ENCODE measurements at places on chromosomes 16 and 17.

DNA sequence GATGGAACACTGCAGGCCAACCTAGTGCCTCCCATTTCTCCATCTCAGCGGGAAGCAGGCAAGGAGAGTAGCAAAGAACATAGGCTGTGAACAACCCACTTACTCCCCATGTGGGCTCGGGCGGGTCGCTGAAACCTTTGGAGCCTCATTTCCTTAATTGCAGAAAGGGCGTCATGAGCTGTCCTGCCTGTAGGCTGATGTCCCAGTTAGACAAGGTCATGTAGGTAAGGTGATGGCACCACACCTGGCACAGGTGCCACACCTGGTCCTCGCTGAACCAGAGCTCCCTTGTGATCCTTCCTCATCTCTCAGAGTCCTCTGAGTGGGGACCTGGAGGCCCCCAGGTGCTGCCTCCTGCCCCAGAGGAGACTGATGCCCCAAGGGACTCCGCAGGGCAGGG, 22.9 kb downstream of the ABCC3 start:
- peaks cover 11% of the 10 kb centered on the region for H3K4me1 ChIP-seq
- peaks cover 6% of the 10 kb centered on the region for H3K27me3 ChIP-seq
- H3K36me3 ChIP-seq: no peaks in the 10 kb centered on the region
- H3K4me3 ChIP-seq: no peak overlapping the region
- DNase-seq: no peak

DNA sequence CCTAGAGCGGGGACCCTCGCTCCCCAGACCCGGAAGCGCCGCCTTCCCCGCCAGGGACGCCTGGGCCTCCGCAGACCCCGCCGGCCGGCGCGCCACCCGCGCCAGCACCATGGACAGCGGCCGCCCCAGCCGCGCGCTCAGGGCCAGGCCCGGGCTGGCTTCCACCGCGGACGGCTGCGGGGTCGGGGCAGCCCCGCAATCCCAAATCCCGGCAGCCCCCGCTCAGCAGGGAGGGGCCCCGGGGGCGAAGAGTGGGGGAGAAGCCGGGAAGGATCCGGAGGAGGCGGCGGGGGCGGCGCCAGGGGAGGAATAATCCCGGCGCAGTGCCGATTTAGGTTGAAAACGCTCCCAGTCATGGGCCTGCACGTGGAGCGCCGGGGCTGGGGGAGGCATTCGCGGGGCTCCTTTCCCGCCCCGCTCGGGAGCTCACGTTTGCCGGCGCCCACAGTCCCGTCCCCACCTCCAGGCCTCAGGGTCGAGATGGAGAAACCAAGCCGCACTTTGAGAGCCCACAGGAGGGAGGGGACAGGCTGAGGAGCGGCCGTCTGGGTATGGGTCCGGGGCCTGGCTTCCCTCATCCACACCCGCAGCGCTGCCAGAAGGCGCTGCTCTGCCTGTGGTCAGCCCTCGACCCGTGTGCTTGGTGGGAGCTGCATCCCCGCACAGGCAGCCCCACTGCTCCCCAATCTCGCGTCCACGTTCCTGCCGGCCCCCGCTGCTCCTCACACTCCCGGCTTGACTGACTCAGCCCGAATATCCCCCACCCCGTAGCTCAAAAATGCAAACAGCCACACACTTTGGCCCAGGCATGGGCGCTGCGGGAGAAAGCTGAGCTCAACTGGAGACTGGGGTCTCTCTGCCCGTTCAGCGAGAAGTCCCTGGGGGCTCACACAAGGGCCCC, 4.7 kb downstream of the FBXL16 start:
- H3K4me3 ChIP-seq: no peak overlapping the region
- no peaks in the 10 kb centered on the region for H3K36me3 ChIP-seq
- H3K27me3 ChIP-seq: peaks cover 9% of the 10 kb centered on the region
- H3K27ac ChIP-seq: no peak overlapping the region
- DNase-seq: no peak
- H3K4me1 ChIP-seq: no peaks in the 10 kb centered on the region

DNA sequence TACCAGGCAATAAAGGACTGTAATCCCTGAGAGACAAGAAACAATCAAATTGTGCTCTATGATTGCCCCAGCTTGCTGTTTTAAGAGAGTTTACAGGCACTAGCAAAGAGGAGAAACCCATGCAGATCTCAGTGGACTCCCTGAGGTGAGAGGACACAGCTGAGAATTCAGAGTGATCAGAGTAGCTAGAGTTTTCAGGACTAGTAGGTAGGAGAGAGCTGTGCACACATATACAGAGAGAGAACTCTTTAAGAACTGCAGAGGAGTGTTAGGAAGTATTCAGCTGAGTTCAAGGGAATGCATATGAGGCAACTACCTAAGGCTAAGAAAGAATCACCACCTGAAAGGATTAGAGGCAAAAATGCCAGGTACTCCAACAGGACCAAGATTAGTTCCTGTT, 904.8 kb downstream of the CDH8 start:
- no peak for DNase-seq
- H3K27ac ChIP-seq: no peak overlapping the region
- H3K4me3 ChIP-seq: no peak overlapping the region
- H3K27me3 ChIP-seq: no peaks in the 10 kb centered on the region
- H3K36me3 ChIP-seq: peaks cover 9% of the 10 kb centered on the region
- H3K4me1 ChIP-seq: no peaks in the 10 kb centered on the region

DNA sequence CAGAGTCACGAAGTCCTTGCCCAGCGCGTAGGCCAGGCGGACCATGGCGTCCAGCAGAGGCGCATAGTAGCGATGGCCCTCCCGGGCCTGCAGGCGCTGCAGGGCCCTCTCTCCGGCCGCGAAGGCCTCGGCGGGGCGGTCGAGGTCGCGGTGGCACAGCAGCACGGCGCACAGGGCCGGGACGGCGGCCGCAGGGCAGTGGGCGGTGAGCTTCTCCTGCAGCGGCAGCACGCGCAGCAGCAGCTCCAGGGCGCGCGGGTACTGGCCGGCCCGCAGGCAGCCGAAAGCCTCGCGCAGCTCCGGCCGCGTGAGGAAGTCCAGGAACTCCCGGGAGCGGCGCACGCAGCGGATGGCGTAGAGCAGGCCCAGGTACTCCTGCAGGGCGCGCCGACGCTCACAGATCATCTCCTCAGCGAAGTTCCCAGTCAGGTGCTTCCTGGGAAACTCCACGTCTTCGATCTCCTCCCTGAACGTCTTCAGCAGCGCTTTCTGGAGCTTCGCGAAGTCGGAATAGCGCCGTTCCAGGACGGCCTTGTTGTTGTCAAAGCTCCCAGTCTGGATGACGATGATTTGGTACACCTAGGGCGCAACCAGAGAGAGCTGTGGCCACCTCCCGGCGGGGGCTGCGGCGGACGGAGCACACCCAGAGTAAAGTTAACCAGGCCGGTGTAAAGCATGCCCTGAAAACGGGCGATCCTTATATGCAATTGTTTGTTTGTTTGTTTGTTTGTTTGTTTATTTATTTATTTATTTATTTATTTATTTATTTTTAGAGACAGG, 7.4 kb downstream of the SNX20 start:
- peaks cover 13% of the 10 kb centered on the region for H3K4me1 ChIP-seq
- DNase-seq: no peak
- H3K36me3 ChIP-seq: peaks cover 27% of the 10 kb centered on the region
- H3K27ac ChIP-seq: no peak overlapping the region
- H3K4me3 ChIP-seq: no peak overlapping the region

- peaks cover 2% of the 10 kb centered on the region for H3K36me3 ChIP-seq
- H3K4me1 ChIP-seq: peaks cover 10% of the 10 kb centered on the region
- H3K4me3 ChIP-seq: no peak overlapping the region
- no peak overlapping the region for H3K27ac ChIP-seq
- H3K27me3 ChIP-seq: peaks cover 25% of the 10 kb centered on the region
These were observed 2.5 kb downstream of the TMEM92 start for GRCh38 chr17:50276588-50277356.

- no peaks in the 10 kb centered on the region for H3K36me3 ChIP-seq
- H3K27ac ChIP-seq: no peak overlapping the region
- DNase-seq: peak; percentile 26
- H3K4me1 ChIP-seq: peaks cover 19% of the 10 kb centered on the region
- no peak overlapping the region for H3K4me3 ChIP-seq
These were observed 11.5 kb downstream of the ZNF319 start for GRCh38 chr16:57988929-57989328.

GRCh38 chr17:38416840-38417209, 11.4 kb upstream of the ARHGAP23 start:
- H3K27ac ChIP-seq: no peak overlapping the region
- DNase-seq: no peak
- peaks cover 9% of the 10 kb centered on the region for H3K27me3 ChIP-seq
- H3K36me3 ChIP-seq: no peaks in the 10 kb centered on the region
- H3K4me3 ChIP-seq: no peak overlapping the region
- peaks cover 3% of the 10 kb centered on the region for H3K4me1 ChIP-seq

- no peak overlapping the region for H3K27ac ChIP-seq
- no peaks in the 10 kb centered on the region for H3K36me3 ChIP-seq
- no peak for DNase-seq
- H3K4me3 ChIP-seq: no peak overlapping the region
These were observed 89.7 kb downstream of the MGAT5B start for GRCh38 chr17:76957678-76958464.

- peaks cover 35% of the 10 kb centered on the region for H3K4me1 ChIP-seq
- peaks cover 26% of the 10 kb centered on the region for H3K36me3 ChIP-seq
- no peak overlapping the region for H3K27ac ChIP-seq
- H3K27me3 ChIP-seq: no peaks in the 10 kb centered on the region
- peak overlapping the region; percentile 28 for H3K4me3 ChIP-seq
These were observed 310.3 kb downstream of the CDH13 start for GRCh38 chr16:82936941-82937551.

GRCh38 chr16:50695017-50696000, 1.9 kb downstream of the NOD2 start:
- peak overlapping the region; percentile 89 for H3K27ac ChIP-seq
- peaks cover 14% of the 10 kb centered on the region for H3K36me3 ChIP-seq
- H3K4me1 ChIP-seq: peaks cover 70% of the 10 kb centered on the region
- H3K27me3 ChIP-seq: peaks cover 8% of the 10 kb centered on the region
- peak overlapping the region; percentile 84 for H3K4me3 ChIP-seq
- DNase-seq: no peak

DNA sequence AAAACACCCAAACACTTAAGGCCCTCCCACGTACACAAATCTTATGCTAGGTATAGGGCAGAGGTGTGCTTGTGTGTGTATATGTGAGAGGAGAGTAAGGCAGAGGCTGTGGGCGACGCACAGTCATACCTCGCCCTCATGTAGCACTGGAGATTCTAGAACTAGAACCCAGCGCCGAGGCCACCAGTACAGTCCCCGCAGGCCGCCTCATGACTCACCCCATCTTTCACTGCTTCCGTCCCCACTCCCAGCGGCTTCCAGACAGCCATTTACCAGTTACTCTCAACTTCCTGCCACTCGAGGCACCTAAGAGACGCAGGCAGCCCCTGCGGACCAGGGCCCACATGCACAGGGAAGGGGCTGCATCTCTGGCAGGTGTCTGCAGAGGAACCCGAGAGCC, 23.2 kb upstream of the CYTH1 start:
- DNase-seq: no peak
- peaks cover 27% of the 10 kb centered on the region for H3K36me3 ChIP-seq
- H3K4me3 ChIP-seq: peak overlapping the region; percentile 58
- H3K27me3 ChIP-seq: no peaks in the 10 kb centered on the region

GRCh38 chr17:10276436-10276835, 78.0 kb upstream of the GAS7 start:
- peaks cover 8% of the 10 kb centered on the region for H3K4me1 ChIP-seq
- H3K27me3 ChIP-seq: peaks cover 34% of the 10 kb centered on the region
- DNase-seq: no peak
- no peak overlapping the region for H3K4me3 ChIP-seq

GRCh38 chr17:63095879-63096278, 129.8 kb downstream of the TANC2 start:
- DNase-seq: no peak
- no peaks in the 10 kb centered on the region for H3K27me3 ChIP-seq
- no peaks in the 10 kb centered on the region for H3K4me1 ChIP-seq

DNA sequence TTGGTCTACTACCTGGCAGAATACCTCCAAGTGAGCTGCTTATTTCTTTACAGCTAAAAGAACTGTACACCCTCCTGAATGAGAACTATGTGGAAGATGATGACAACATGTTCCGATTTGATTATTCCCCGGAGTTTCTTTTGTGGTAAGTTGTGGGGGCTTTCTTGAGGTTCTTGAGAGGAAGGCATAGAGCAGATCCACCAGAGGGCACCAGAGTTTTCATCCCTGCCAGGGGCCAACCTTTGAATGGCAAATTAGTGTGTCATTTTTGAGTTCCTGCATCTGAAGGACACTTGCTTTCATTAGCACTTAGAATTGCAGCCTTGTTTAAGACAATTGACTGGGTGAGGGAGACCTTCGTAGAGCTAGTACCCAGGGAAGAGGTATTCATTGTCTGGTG, 35.0 kb downstream of the NMT1 start:
- H3K4me3 ChIP-seq: no peak overlapping the region
- H3K27ac ChIP-seq: no peak overlapping the region
- no peaks in the 10 kb centered on the region for H3K27me3 ChIP-seq
- H3K4me1 ChIP-seq: peaks cover 10% of the 10 kb centered on the region

GRCh38 chr16:87966685-87967185, 15.5 kb downstream of the BANP start:
- H3K27ac ChIP-seq: peak overlapping the region; percentile 89
- peaks cover 53% of the 10 kb centered on the region for H3K4me1 ChIP-seq
- H3K36me3 ChIP-seq: peaks cover 11% of the 10 kb centered on the region
- no peak for DNase-seq
- H3K27me3 ChIP-seq: no peaks in the 10 kb centered on the region

- no peaks in the 10 kb centered on the region for H3K36me3 ChIP-seq
- no peak for DNase-seq
- peaks cover 31% of the 10 kb centered on the region for H3K4me1 ChIP-seq
- no peak overlapping the region for H3K4me3 ChIP-seq
- no peak overlapping the region for H3K27ac ChIP-seq
These were observed 96.3 kb upstream of the RCVRN start for GRCh38 chr17:10001306-10001873.

DNA sequence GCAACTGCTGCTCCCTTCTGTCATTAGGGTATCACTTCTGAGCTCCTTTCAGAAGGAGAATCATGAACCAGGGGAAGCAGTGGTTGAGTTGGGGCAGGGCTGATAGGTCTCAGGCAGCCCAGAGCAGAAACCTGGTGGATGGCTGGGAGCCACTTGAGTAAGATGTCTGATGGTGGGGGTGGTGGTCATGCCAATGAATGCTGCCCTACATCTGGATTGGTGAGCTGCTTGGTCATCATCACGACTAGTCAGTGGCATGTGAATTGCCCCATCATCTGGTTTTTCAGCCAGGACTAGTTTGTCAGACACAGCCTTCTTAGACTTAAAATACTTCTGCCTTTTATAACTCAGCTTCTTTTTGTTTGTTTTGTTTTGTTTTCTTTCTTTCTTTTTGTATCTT, 2.6 kb downstream of the GID4 start:
- no peaks in the 10 kb centered on the region for H3K27me3 ChIP-seq
- H3K4me1 ChIP-seq: peaks cover 48% of the 10 kb centered on the region
- peaks cover 4% of the 10 kb centered on the region for H3K36me3 ChIP-seq
- H3K27ac ChIP-seq: peak overlapping the region; percentile 84

GRCh38 chr16:84813141-84813934, 6.4 kb upstream of the CRISPLD2 start:
- no peaks in the 10 kb centered on the region for H3K36me3 ChIP-seq

DNA sequence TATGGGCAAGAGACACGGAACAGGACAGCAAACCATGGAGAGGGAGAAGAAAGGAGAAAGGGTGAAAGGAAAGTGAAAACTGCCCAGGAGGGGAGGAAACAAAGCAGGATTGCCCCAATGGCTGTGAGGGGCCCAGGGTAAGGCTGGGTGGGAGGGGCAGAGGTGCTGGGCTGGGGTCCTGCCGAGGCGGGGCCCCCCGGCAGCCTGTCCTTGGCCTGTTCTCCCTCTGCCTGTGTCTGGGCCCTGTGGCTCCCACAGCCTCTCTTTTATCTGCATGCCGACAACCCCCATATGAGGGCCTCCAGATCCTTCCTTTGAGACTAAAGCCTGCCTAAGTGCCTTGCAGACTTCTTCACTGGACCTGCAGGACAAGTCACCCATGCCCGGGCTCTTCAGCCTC, 15.5 kb downstream of the ZNHIT3 start:
- H3K4me1 ChIP-seq: peaks cover 14% of the 10 kb centered on the region
- no peak overlapping the region for H3K4me3 ChIP-seq
- DNase-seq: no peak
- H3K27me3 ChIP-seq: no peaks in the 10 kb centered on the region

Data from natural killer cell treated with Interleukin-12 subunit alpha and Interleukin-12 subunit beta and Interleukin-15 and Interleukin-18, amount 100 ng/mL, for 72 hours (primary cell).